ENCODE measurements at places on chromosomes 6 and 20.

GRCh38 chr20:33507461-33507860, 17.6 kb downstream of the CBFA2T2 start:
- H3K4me1 ChIP-seq = no peaks in the 10 kb centered on the region
- no peak overlapping the region for H3K27ac ChIP-seq
- DNase-seq = no peak
- H3K4me3 ChIP-seq = no peak overlapping the region
- no peaks in the 10 kb centered on the region for H3K27me3 ChIP-seq

- H3K27ac ChIP-seq = no peak overlapping the region
- no peaks in the 10 kb centered on the region for H3K27me3 ChIP-seq
- H3K4me3 ChIP-seq = no peak overlapping the region
Observed at GRCh38 chr6:165768961-165769360, 105.9 kb upstream of the PDE10A start.

DNA sequence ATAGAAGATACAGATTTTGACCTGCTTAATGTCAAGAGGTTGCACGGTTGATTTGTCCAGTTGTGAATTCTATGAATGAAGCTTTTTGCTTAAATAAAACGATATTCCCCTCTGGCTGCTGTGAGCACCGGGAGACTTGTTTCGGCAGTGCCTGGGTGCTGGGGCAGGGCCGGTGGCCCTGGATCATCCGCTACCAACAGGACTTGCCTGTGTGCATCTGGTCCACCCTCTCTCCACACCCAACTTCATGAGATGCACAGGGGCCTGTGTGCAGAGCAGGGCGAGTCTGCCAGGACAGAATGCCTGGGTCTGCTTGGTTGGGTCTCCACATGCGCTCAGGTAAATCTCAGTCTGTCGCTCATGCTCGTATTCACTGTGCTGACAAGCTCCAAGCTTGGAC, 65.5 kb downstream of the TSHZ2 start:
- no peak for DNase-seq
- H3K27ac ChIP-seq = no peak overlapping the region
- no peaks in the 10 kb centered on the region for H3K27me3 ChIP-seq
- H3K4me1 ChIP-seq = peaks cover 3% of the 10 kb centered on the region
- no peak overlapping the region for H3K4me3 ChIP-seq

DNA sequence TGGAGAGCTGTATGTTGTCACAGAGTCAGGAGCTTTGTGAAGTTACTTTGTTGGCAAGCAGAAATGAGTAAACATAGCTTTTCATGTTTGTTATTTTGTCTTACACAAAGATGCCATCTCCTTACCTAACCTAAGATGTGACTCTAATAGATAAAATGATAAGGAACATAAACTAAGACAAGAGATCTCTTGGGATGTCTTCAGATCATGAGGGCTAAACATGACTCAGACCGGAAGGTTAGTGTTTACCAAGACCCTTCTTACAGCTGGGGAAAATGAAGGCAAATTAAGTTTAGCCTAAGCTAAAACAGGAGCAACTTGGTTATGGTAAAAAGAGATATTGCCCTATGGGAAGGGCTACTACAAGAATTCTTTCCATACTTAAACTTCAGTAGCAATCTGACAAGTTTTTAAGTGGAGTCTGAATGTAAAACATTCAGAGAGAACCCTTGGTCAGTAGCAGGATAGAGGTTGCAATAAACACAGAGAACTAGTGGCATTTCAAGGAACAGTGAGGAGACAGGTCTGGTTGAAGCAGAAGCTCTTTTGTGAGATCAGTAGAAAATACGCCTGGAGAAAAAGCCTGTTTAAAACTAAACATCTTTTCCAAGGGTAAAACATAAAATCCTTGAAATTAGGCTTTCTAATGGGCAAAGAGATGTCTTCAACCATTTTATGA, 29.9 kb downstream of the SGK1 start:
- no peak overlapping the region for H3K27ac ChIP-seq
- H3K4me1 ChIP-seq = peaks cover 13% of the 10 kb centered on the region
- H3K27me3 ChIP-seq = no peaks in the 10 kb centered on the region
- no peaks in the 10 kb centered on the region for H3K36me3 ChIP-seq
- no peak for DNase-seq

- H3K27me3 ChIP-seq = no peaks in the 10 kb centered on the region
- H3K27ac ChIP-seq = no peak overlapping the region
- H3K36me3 ChIP-seq = no peaks in the 10 kb centered on the region
- H3K4me1 ChIP-seq = peaks cover 7% of the 10 kb centered on the region
- H3K4me3 ChIP-seq = no peak overlapping the region
Observed at GRCh38 chr20:53833333-53834061, 236.9 kb downstream of the BCAS1 start.

- peak overlapping the region; percentile 47 for H3K27ac ChIP-seq
- H3K4me1 ChIP-seq = peaks cover 24% of the 10 kb centered on the region
- H3K36me3 ChIP-seq = peaks cover 3% of the 10 kb centered on the region
- DNase-seq = no peak
Observed at GRCh38 chr6:90266905-90267621, 29.6 kb downstream of the BACH2 start.

DNA sequence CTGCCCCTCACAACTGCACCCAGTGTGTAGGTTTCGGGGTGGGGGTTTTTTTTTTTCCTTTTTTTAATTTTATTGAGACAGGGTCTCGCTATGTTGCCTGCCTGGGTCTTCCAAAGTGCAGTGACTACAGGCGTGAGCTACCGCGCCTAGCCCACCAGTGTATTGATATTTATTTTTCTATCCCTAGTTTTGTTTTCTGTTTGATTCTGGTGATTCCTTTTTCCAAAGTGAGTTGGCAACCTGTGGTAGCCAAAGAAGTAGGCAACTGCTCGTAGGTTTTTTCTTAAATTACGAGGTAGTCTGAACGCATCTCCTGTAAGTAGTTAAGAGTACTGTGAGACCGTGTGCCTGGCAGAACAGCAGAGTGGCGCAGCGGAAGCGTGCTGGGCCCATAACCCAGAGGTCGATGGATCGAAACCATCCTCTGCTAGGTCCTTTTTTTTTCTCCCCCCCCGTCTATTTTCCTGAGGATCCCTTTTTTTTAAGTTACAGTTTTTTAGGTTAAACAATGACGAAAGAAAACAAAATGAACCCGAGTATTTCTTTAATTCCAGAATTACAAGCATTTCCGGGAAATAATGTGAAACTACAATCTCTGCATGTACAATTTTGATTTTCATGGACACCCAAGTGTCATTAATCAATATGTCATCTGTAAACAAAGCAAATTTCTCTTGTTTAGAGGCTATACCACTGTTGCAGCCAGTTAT, 78.7 kb upstream of the BTN3A2 start:
- no peaks in the 10 kb centered on the region for H3K4me1 ChIP-seq
- H3K36me3 ChIP-seq = no peaks in the 10 kb centered on the region
- H3K27ac ChIP-seq = peak overlapping the region; percentile 71
- peak; percentile 67 for DNase-seq

- no peak overlapping the region for H3K4me3 ChIP-seq
- no peak overlapping the region for H3K27ac ChIP-seq
- no peak for DNase-seq
- no peaks in the 10 kb centered on the region for H3K36me3 ChIP-seq
- no peaks in the 10 kb centered on the region for H3K27me3 ChIP-seq
Observed at GRCh38 chr20:8077137-8077466, 55.0 kb upstream of the PLCB1 start.

GRCh38 chr6:166997768-166998255, 1.4 kb upstream of the CEP43 start:
- H3K4me1 ChIP-seq = peaks cover 10% of the 10 kb centered on the region
- no peaks in the 10 kb centered on the region for H3K27me3 ChIP-seq
- DNase-seq = peak; percentile 23
- peak overlapping the region; percentile 98 for H3K4me3 ChIP-seq

- H3K4me1 ChIP-seq = peaks cover 22% of the 10 kb centered on the region
- H3K4me3 ChIP-seq = peak overlapping the region; percentile 93
- peak overlapping the region; percentile 90 for H3K27ac ChIP-seq
- no peaks in the 10 kb centered on the region for H3K27me3 ChIP-seq
Observed at GRCh38 chr6:31898383-31899011, 999 bp upstream of the EHMT2 start.

DNA sequence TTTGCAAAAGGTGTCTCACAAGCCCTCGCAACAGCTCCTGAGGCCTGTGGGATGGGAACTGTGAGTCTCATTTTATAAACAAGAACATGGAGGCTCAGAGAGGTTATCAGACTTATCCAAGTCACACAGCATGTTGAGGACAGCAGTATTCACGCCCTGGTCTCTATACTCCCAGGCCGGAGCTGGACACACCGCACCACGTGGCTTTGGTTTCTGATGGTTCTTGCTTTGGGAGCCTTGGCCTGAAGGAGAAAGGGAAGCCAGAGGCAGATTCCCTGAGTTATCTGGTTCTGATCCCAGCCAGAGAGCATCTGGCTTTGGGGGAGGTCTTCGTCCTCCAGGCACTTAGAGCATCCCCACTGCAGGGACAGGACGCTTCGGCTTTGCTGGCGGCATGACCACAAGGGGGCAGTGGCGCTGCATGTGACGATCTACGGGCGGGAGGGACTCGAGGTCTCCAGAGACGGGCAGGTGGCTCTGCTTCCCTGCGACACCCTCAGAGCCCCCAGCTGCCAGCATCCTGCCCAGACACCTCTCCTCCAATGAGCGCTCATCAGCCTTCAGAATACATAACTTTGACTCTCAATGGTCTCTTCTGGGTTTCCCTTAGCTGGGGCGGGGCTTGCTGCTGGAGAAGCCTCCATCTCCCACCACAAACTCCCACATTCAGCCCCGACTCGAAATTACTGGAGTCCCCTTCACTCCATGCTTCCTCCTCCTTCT, 51.4 kb upstream of the SAYSD1 start:
- H3K27ac ChIP-seq = no peak overlapping the region
- peak overlapping the region; percentile 12 for H3K4me3 ChIP-seq
- H3K4me1 ChIP-seq = no peaks in the 10 kb centered on the region

DNA sequence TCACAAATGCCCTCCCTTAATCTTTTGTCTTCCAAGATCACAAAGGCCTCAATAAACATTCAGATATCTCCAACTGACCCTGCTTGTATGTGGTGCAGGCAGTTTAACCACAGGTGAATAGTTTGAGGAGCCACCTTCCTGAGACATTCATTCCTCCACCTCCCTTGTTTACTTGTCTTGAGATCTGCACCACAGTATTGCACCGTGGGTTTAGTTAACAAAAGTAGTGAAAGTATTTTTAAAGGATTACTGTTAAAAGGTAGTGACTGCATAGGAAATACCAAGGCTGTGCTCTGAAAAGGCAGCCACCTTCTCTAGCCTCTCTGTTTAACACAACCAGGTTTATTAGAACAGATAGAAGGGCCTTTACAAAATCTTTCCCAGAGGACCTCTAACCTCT, 46.5 kb downstream of the SESN1 start:
- no peak for DNase-seq
- no peak overlapping the region for H3K4me3 ChIP-seq

- DNase-seq = no peak
- H3K4me1 ChIP-seq = no peaks in the 10 kb centered on the region
- H3K36me3 ChIP-seq = no peaks in the 10 kb centered on the region
- H3K4me3 ChIP-seq = no peak overlapping the region
Observed at GRCh38 chr6:169288591-169288990, 34.9 kb upstream of the THBS2 start.

- H3K36me3 ChIP-seq = peaks cover 3% of the 10 kb centered on the region
- H3K4me3 ChIP-seq = no peak overlapping the region
- DNase-seq = no peak
- H3K27me3 ChIP-seq = no peaks in the 10 kb centered on the region
Observed at GRCh38 chr6:149340200-149340599, 22.7 kb downstream of the TAB2 start.

DNA sequence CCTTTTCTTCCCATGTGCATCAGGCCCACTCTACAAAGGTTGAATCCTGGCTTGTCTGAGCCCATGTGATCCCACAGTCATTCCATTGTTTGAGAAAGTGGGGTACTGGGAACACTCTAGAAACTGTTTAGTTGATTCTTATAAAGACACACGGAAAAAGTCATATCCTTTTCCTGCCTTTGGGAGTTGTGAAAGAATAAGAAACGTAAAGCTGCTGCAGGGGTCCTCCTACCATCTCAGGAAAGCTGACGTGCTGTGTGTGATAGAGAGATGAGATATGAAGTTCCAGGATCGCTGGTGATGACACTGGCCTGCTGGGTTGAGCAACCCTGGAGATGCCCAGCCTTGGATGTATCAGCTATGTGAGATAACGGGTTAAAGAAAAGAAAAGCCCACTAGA, 21.3 kb upstream of the HLA-DRB5 start:
- no peak overlapping the region for H3K27ac ChIP-seq
- DNase-seq = no peak
- no peaks in the 10 kb centered on the region for H3K4me1 ChIP-seq

- H3K36me3 ChIP-seq = no peaks in the 10 kb centered on the region
- no peak overlapping the region for H3K4me3 ChIP-seq
- peaks cover 6% of the 10 kb centered on the region for H3K4me1 ChIP-seq
Observed at GRCh38 chr6:75934643-75935472, 137.6 kb downstream of the IMPG1 start.

DNA sequence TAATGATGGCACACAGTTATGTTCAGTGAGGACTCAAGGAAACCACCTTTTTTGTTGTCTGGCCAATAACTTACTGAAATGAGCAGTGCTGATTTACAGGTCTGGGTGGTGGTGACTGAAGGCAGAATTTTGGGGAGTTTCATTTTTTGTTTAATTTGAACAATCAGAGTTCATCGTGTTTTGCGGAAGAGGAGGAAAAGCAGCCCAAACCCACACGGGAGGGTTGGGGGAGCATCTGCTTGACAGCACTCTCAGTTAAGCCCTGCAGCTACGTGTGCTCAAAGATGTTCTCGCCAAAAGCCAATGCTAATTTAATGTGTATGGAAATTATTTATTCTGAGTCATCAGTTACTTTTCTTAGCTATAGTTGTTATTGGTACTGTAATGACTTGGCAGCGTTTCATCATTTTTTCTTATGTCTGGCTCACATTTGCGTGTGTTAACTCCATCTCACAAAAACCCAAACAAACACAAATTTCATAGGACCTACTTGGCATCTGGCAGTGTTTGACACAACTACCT, 89.2 kb downstream of the UST start:
- no peaks in the 10 kb centered on the region for H3K4me1 ChIP-seq
- H3K27ac ChIP-seq = no peak overlapping the region
- no peak overlapping the region for H3K4me3 ChIP-seq
- DNase-seq = no peak
- no peaks in the 10 kb centered on the region for H3K36me3 ChIP-seq

- H3K27ac ChIP-seq = no peak overlapping the region
- no peak overlapping the region for H3K4me3 ChIP-seq
- DNase-seq = no peak
- H3K36me3 ChIP-seq = no peaks in the 10 kb centered on the region
- no peaks in the 10 kb centered on the region for H3K27me3 ChIP-seq
Observed at GRCh38 chr6:24004062-24004461, 122.0 kb upstream of the NRSN1 start.

- peak; percentile 9 for DNase-seq
- H3K4me3 ChIP-seq = no peak overlapping the region
- H3K4me1 ChIP-seq = no peaks in the 10 kb centered on the region
- no peak overlapping the region for H3K27ac ChIP-seq
- H3K36me3 ChIP-seq = no peaks in the 10 kb centered on the region
Observed at GRCh38 chr6:99746261-99746895, 139.7 kb downstream of the PRDM13 start.
